ENCODE measurements at places on chromosomes 5 and 9. TPM values are rescaled to one million over a fixed set of nuclear protein-coding genes. Genes with fewer than 3 reads are reported as not detected.

- no peak for DNase-seq
- H3K4me1 ChIP-seq: no peaks in the 10 kb centered on the region
- H3K4me3 ChIP-seq: no peak overlapping the region
- no peak overlapping the region for H3K27ac ChIP-seq
- no peaks in the 10 kb centered on the region for H3K27me3 ChIP-seq
- peaks cover 4% of the 10 kb centered on the region for H3K36me3 ChIP-seq
Observed at GRCh38 chr9:105316703-105317102, 72.3 kb downstream of the SLC44A1 start.

- H3K4me1 ChIP-seq: no peaks in the 10 kb centered on the region
- no peaks in the 10 kb centered on the region for H3K36me3 ChIP-seq
- no peak overlapping the region for H3K4me3 ChIP-seq
- H3K27me3 ChIP-seq: no peaks in the 10 kb centered on the region
Observed at GRCh38 chr5:36593867-36594266, 12.5 kb upstream of the SLC1A3 start.

- H3K4me1 ChIP-seq: peaks cover 4% of the 10 kb centered on the region
- DNase-seq: no peak
- no peak overlapping the region for H3K4me3 ChIP-seq
- no peaks in the 10 kb centered on the region for H3K27me3 ChIP-seq
- no peaks in the 10 kb centered on the region for H3K36me3 ChIP-seq
- H3K27ac ChIP-seq: no peak overlapping the region
Observed at GRCh38 chr9:112556497-112557442, 70.1 kb downstream of the KIAA1958 start.

The CACNA1B gene
- 0.17 TPM for total RNA-seq

- no peak overlapping the region for H3K27ac ChIP-seq
- no peaks in the 10 kb centered on the region for H3K36me3 ChIP-seq
- no peaks in the 10 kb centered on the region for H3K4me1 ChIP-seq
- H3K4me3 ChIP-seq: no peak overlapping the region
- no peak for DNase-seq
Observed at GRCh38 chr9:108166519-108166918, 677.0 kb upstream of the KLF4 start.

The ZNF462 gene
- 0.64 TPM for total RNA-seq

The PCDHGA4 gene
- total RNA-seq: 0.12 TPM

DNA sequence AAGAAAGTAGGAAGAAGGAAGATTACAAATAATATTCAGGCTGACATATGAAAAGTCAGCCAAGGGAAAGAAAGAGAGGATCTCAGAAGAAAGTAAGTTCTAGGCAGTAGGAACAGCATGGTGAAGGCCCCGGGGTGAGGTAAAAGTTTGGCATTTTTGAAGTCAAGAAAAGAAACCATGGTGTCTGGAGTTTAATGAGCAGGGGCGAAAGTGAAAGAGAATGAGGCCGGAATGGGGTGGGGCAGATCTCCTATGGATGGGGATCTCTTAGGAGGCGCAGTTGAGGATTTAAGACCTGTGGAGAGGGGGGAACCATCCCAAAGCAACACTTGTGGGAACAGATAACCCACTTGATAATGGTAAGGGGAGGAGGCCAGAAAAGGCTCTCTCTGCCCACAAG is 42.3 kb upstream of the SMAD5 start:
- H3K27me3 ChIP-seq: peaks cover 2% of the 10 kb centered on the region
- H3K4me3 ChIP-seq: no peak overlapping the region
- H3K4me1 ChIP-seq: no peaks in the 10 kb centered on the region
- no peak for DNase-seq
- H3K36me3 ChIP-seq: no peaks in the 10 kb centered on the region

The ADAMTS12 gene
- not detected for total RNA-seq

DNA sequence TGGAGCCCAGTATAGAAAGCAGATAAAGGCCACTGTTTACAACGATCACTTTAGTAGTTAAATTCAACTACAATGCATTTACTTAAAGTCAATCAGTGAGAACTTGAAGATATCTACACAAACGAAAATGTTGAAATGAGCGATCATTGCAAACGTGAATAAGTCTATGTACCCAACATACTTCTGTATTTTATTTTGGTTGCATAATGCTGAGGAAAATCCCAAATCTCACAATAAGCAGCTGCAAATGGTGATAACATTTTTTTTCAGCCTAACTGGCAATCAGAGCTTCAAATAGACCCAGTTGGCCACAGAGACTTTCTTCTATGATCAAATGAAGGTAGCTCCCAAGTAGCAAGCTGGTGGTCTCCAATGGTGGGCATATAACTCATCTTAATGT is 32.1 kb downstream of the PDGFRB start:
- H3K36me3 ChIP-seq: no peaks in the 10 kb centered on the region
- no peak for DNase-seq
- no peak overlapping the region for H3K4me3 ChIP-seq

- no peaks in the 10 kb centered on the region for H3K27me3 ChIP-seq
- H3K27ac ChIP-seq: no peak overlapping the region
- H3K36me3 ChIP-seq: no peaks in the 10 kb centered on the region
Observed at GRCh38 chr5:145568581-145568980, 266.6 kb downstream of the PRELID2 start.

The PRRT1B gene
- not detected for total RNA-seq

DNA sequence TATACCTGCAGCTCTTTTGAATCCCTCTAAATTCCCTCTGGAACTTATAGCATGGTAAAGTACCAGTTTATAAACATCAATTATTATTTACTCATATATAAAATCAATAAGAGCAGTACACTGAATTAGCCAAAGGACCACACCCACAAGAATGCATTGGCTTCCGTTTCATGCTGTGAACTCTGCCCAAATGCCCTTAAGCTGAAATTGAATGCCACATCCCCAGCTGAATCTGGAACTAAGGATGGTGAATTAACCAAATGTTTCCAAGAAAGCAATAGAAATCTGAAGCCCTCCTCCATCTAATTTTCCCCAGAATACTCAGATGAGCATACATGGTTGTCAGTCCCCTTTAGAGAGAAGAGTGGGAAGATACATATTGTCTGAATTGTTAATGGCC is 436.4 kb upstream of the FTMT start:
- H3K4me1 ChIP-seq: no peaks in the 10 kb centered on the region
- H3K36me3 ChIP-seq: no peaks in the 10 kb centered on the region
- H3K27me3 ChIP-seq: no peaks in the 10 kb centered on the region
- H3K27ac ChIP-seq: no peak overlapping the region

DNA sequence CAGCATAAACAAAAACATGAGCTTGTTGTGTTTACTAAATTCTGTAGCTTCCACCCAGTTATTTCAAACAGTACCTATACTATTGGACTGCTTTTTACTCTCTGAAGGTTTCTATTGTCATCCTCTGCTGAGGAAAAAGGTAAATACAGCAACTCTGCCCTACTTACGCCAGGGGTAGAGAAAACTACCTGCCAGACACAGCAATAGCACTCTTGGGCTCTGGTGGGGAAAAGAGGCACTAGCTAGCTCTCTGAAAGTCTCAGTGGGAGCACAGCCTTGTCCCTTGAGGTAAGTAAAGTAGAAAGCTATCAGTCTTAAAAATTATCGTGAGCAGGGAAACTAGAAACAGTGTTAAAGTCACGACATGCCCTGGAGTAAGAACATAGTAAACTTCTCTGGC is 3.7 kb downstream of the HCN1 start:
- DNase-seq: no peak
- H3K27ac ChIP-seq: no peak overlapping the region
- peaks cover 18% of the 10 kb centered on the region for H3K27me3 ChIP-seq

The MRPL50 gene
- 13.3 TPM for total RNA-seq

The TEX48 gene
- total RNA-seq: 1.2 TPM

DNA sequence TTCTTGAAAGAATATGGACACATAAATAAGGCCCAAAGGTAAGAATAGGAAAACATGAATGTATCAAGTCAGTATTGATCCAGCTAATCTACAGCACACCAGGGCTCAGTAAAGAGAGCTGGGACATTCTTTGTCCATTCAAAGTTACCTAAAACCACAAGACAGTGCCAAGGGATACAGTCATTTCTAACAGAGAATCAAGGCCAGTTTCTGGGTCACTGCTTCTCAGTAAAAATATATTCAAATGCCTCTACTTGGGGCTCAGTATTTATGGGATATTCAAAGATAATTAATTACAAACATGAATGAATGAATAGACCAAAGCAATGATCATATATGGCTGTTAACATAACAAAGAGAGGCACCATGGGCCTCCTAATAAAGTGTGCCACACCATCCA is 34.9 kb downstream of the MTMR12 start:
- H3K36me3 ChIP-seq: peaks cover 23% of the 10 kb centered on the region
- H3K4me3 ChIP-seq: no peak overlapping the region

The WDR31 gene
- 2.4 TPM for total RNA-seq

DNA sequence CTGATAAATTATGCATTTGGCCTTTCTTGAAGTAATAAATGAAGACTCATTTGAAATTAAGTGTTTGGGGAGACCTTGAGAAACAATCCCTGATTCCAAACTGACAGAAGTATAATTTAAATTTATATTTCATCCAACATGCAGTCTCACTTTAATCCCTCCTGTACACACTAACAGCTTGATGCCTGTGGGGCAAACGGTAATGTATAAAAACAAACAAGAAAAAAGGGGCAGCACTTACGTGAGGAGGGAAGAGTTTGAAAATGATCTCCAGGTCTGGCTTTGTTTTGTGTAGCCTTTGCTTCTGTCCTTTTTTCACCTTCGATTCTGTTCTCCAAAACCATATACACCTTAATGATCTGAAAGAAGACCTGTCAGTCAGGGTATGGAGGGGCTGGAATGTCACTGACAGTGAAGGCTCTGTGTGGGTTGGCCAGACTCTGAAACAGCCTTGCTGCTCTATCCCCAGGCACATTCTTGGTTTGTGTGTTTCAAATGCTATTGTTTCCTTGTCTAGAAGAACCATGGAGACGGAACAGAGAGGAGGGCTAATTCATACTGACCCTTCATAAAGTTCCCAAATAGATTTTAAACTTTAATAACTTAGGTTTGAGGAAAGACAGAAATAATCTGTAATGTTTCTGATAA is 338.2 kb upstream of the WWC1 start:
- H3K4me1 ChIP-seq: no peaks in the 10 kb centered on the region
- no peak overlapping the region for H3K27ac ChIP-seq
- no peak overlapping the region for H3K4me3 ChIP-seq
- DNase-seq: no peak

The WNK2 gene
- total RNA-seq: 1.2 TPM

DNA sequence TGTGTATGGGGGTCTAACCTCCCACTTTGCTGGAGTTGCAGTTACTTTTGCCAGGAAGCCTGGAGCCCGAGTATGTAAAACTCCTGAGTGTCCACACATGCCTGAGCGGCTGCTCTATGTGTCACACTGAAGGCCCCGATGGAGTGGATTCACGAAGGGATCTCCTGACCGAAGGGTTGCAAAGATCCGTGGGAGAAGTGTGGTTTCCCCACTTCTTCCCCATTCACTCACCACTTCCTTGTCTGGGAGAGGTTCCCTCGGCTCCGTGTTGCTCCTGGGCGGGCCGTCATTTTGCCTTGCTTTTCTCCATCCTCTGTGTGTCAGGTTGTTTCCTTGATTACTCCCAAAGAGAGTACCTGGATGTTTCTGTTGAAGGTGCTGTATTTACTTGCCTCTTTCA is 16.2 kb upstream of the IL3 start:
- H3K4me3 ChIP-seq: no peak overlapping the region
- no peak overlapping the region for H3K27ac ChIP-seq
- DNase-seq: no peak
- peaks cover 8% of the 10 kb centered on the region for H3K27me3 ChIP-seq
- H3K36me3 ChIP-seq: no peaks in the 10 kb centered on the region

The CNTNAP3B gene
- not detected for total RNA-seq

DNA sequence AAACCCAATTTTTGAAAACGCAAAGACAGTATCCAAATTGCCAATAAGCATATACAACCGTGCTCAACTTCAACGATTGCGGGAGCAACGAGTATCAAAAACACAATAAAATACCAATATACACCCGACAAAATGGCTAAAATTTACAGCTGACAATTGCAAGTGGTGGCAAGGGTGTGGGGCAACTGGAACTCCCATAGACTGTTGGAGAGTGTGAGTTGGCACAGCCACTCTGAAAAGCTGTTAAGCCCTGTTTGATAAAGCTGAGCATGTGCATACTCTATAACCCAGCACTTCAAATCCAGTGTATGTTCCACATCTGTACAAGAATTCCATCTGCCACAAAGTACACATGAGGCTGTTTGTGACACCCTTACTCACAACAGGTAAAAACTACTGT is 20.3 kb upstream of the NKD2 start:
- H3K27ac ChIP-seq: no peak overlapping the region
- H3K27me3 ChIP-seq: peaks cover 53% of the 10 kb centered on the region
- no peak for DNase-seq
- H3K36me3 ChIP-seq: no peaks in the 10 kb centered on the region
- H3K4me1 ChIP-seq: no peaks in the 10 kb centered on the region
- H3K4me3 ChIP-seq: no peak overlapping the region

The PIP5KL1 gene
- 2.9 TPM for total RNA-seq

GRCh38 chr5:54832045-54832444 is 153.3 kb downstream of the ESM1 start:
- no peak overlapping the region for H3K27ac ChIP-seq
- H3K4me1 ChIP-seq: peaks cover 16% of the 10 kb centered on the region
- H3K27me3 ChIP-seq: peaks cover under 1% of the 10 kb centered on the region
- H3K4me3 ChIP-seq: no peak overlapping the region
- DNase-seq: no peak

All from activated CD4-positive, alpha-beta memory T cell treated with anti-CD3 and anti-CD28 coated beads for 36 hours (primary cell).